ENCODE measurements at places on chromosomes 6 and 20.

- no peak for DNase-seq
Measured at GRCh38 chr20:4978050-4978918, 23.0 kb downstream of the SLC23A2 start.

- no peak for DNase-seq
Measured at GRCh38 chr20:21523281-21523868, 9.5 kb upstream of the NKX2-2 start.

GRCh38 chr6:120355822-120356221, 978.5 kb downstream of the TBC1D32 start:
- DNase-seq: no peak

DNA sequence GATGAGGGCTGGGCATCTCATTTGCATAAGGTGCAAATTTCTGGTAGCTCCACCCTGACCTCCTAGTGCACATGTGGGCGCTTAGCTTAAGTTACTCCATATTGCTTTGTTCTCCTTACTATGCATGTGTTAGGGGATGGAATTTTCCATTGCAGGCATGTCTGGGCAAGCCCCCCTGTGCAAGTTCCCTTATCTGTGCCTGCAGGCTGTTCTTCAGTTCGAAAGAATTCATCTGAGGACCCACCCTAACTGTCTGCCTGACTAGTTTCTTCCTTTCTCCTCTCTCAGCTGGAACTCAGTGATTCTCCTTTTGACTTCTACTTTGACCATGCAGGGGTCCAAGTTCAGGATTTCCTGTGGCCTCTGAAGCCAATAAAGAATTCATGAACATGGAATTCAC, 30.2 kb downstream of the CCDC170 start:
- no peak for DNase-seq

DNA sequence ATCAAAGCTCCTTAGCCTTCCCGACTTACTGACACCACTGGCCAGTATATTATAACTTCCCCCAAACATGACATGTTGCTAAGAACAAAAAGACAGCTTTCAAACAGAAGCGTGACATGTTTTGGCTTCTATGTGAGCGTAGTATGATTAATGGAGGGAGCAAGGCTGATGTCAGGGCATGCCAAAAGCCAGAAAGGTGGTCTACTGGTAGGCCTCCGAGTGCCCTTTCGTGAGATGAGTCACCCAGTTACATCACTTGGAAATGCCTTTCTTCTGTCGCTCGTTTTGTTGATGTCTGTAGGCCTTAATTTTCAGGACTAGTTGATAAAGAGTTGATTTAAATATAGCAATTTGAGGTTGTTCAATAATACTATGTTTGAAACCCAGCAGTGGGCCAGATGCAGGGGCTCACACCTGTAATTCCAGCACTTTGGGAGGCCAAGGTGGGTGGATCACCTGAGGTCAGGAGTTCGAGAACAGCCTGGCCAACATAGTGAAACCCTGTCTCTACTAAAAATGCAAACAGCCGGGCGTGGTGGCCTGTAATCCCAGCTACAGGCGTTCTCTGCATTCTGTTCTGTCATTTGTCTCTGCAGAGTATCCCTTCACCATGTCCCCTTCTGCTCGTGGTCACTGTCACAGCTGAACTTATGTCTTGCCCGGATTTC, 53.3 kb downstream of the CNKSR3 start:
- no peak for DNase-seq

DNA sequence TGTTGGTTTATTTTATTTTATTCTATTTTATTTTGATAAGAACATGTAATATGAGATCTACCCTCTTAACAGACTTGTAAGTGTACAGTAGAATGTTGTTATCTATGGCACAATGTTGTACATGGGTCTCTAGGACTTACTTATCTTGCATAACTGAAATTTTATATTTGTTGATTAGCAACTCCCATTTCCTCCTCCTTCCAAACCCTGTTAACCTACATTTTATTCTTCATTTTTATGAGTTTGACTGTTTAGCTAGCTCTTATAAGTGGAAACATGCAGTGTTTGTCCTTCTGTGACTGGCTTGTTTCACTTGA, 37.9 kb upstream of the BCAS1 start:
- DNase-seq: no peak

GRCh38 chr6:166675736-166676135, 48.7 kb upstream of the RPS6KA2 start:
- DNase-seq: no peak

GRCh38 chr6:140602431-140603248, 1228.2 kb upstream of the CITED2 start:
- no peak for DNase-seq

DNA sequence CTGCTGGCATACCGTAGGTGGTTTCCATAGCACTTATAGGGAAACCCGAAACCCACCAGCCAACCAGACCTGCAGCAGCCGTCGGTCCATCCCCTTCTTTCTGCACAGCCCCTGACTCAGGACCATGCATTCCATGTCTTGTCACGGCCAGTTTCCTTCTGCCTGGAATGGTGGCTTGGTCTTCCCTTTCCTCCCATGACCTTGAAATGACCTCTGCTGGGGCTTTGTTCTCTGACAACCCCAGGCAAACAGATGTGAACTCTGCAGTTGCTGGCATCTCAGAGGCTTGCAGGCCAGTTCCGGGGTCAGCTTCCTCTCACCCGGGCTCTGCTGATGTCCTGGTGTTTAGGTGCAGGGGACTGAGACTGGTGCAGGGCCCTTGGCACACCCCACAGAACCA, 250.8 kb downstream of the SMOC2 start:
- no peak for DNase-seq

DNA sequence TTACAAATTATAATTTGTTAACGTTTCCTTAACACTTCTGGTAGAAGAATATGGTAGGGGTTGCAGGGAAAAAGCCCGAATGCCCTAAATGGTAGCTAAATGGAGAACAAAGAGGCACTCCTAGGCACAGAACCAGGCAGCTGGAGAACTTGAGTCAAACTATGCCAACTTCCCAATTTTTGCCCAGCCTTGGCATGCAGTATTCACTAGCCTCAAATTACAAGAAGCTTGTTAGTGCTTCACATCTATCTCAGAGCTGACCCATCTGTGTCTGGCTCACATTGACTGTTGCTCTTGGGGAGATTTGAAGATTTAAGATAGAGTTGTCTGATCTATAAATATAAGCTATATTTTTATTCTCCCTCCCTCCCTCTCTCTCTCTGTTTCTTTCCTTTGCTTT, 19.4 kb upstream of the LRFN2 start:
- DNase-seq: no peak

DNA sequence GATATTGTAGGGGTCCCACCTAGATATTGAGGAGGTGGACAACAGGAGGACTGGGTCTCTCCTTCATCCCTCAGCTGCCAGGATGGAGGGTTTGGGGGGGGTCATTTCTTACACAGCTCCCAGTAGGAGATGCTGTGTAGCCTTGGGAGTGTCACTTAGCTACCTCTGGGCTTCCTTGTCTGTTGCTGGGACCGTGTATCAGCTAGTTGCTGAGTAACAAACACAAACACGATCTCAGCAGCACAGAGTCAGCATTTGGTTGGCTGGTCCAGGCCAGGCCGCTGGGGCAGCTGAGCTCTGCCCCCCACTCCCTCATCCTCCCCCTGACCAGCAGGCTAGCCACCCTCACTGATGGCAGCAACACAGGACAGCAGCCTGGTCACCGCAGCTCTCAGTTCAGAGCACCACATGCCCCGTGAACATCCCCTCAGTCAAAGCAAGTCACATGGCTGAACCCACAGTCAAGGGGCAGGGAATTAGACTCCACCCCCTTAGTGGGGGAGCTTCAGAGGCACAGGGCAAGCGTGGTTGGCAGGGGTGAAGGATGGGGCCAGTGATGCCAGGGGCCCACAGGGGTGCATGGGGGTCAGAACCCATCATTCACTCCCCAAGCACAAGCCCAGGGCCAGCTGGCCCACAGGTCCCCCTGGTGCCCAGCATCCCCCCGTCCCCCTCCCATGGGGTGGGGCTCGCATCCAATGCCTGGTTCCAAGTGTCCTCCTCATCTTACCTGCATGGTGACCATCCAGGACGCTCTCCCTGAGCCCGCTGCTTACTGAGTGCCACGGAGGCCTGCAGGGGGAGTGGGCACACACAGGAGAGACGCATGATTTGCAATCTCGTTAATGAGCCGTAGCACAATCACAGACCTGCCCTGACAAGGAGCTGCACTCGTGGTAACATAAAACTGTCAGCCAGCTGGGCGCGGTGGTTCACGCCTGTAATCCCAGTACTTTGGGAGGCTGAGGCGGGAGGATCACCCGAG, 112.4 kb downstream of the TAF4 start:
- no peak for DNase-seq

DNA sequence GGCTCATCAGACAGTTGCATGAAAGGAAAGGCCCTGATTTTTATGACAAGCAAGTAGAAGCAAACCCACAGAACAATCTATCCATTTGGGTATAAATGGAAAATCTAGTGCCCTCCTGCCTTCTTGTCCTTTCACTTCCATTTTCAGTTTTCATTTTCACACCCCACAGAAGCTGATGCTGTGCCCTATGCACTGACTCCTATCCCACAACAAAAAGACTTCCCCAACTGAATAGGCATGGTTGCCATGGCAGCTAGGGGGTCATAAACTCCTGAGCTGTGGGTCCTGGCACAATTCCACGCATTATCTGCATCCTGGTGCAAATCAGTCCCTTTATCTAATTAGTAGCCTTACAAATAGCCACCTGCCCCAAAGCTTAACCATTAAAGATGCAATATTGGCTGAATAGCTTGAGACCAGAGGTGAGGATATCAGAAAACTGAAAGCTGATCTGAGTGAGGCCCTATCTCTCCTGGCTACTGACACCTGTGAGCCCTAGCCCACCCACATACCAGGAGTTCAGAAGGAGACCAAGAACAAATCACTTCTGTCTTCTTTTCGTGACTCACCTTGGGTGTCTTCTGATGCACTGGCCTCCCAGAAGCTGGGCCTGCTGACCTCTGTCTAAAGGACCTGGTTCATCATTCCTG, 34.9 kb upstream of the HEY2 start:
- DNase-seq: no peak

GRCh38 chr6:21590346-21590745, 3.2 kb upstream of the SOX4 start:
- DNase-seq: no peak

DNA sequence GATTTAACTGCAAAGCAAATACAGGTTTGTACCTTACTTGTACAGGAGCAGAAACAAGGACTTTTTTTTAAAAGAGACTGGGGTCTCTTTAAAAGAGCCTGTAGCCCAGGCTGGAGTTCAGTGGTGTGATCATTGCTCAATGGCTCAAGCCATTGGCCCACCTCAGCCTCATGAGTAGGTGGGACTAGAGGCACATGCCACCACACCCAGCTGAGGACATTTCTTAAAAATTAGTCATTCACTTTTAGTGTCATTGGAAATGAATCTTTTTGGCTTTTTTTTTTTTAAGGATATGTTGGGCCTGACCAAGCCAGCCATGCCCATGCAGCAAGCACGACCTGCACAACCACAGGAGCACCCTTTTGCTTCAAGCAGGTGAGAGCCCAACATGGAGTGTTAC, 16.9 kb downstream of the SEC23B start:
- DNase-seq: peak; percentile 20

DNA sequence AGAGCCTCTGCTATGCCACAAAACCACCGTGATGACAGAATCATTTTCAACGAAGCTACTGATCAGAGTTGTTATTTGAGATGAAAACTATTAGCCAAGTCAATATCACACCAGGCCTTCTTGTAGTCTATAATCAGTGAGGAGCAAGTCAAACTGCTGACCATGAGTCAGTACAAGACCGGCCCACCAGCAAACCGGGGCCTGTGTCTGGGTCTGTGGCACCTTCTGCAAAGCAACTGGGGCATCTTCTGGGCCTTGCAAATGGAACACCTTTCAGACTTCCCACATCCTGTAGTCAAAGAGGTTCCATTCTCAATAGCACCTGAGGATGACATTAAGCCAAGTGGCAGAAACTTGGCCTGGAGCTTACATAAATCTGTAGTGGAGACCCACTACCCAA, 38.5 kb downstream of the CPXM1 start:
- DNase-seq: no peak

- DNase-seq: no peak
Measured at GRCh38 chr6:36352477-36353157, 15.9 kb upstream of the BNIP5 start.

GRCh38 chr6:158939255-158940159, 60.5 kb downstream of the RSPH3 start:
- no peak for DNase-seq

- no peak for DNase-seq
Measured at GRCh38 chr20:46970937-46971630, 76.4 kb downstream of the EYA2 start.

DNA sequence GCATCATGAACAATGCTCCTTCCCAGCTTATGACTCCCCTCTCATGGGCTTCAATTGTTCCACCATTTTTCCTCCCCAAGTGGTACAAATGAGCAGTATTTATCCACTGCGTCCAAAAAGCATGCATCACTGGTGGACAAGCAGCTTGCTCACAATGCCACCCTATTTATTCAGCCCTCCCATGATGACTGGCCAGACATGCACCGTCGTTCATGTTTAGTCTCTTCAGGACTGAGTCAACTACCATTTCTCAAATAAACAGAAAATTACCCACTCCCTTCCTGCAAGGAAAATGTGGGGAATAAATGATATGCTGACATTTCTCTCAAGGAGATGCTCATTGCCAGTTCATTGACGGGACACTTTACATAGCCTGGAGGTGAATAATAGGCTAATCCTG, 300.4 kb downstream of the C6orf118 start:
- DNase-seq: no peak

DNA sequence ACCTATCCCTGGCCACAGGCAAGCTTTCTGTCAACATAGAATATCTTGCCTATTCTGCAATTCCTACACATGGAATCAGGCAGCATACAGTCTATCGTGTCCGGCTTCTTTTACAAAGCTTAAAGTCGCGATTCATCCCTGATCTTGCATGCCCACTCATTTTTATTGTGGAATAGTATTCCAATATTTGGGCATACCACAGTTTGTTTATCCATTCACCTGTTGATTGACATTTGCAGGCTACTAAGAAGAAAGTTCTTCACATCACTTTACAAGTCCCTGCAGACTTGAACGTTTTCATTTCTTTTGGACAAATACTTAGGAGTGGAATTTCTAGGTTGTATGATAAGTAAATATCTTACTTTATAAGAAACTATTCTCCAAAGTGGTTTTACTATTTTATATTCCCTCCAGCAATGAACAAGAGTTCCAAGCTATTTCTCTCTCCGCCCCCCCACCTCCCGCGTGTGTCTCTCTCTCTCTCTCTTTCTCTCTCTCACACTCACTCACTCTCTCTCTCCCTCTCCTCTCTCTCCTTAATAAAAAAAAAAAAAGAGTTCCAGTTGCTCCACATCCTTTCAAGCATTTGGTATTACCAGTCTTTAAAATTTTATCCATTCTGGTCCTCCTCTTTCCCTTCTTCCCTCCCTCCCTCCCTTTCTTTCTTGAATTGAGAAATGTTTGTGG, 1.1 kb upstream of the PLCB1 start:
- no peak for DNase-seq

DNA sequence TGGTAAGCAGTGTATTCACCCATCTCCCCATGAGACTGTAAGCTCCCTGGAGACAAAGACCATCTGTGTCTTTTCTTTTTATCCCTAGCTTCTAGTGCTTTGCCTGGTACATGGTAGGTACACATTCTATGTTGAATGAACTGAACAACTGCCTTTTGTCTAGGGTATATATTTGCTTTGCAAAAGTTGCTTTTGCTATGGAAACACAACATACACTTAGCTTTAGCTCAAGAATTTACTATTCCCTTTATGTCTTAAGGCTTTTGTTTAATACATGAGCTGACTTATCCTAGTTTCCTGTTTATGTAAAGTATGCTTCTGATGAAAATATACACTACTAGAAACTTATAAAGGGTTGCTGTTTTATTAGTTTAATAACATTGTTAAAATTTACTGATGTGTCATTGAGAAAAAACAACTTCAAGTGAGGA, 198.2 kb downstream of the PRL start:
- DNase-seq: no peak

GRCh38 chr6:169495601-169496000, 206.2 kb downstream of the WDR27 start:
- no peak for DNase-seq

Measured in AG09309 (cell line).